EH (cell line): ENCODE measurements at places on chromosomes 5 and 9.

DNA sequence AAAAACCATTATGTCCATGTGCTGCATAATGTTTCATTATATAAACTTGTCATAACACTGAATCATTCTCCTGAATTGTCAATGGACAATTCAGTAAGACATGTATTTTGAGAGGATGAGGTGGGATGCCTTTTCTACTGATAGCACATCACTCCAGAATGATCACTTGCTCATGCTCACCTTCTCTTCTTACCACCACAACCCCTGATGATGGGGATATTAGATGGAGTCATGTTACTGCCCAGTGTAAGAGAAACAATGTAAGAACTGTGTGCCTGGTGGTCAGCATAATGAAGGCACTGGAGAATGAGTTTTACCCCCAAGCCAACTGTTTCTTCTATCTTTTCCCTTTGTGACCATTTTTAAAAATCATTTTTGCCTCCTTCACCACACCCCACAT lies 198.8 kb downstream of the ADAMTSL1 start:
- no peak for DNase-seq

DNA sequence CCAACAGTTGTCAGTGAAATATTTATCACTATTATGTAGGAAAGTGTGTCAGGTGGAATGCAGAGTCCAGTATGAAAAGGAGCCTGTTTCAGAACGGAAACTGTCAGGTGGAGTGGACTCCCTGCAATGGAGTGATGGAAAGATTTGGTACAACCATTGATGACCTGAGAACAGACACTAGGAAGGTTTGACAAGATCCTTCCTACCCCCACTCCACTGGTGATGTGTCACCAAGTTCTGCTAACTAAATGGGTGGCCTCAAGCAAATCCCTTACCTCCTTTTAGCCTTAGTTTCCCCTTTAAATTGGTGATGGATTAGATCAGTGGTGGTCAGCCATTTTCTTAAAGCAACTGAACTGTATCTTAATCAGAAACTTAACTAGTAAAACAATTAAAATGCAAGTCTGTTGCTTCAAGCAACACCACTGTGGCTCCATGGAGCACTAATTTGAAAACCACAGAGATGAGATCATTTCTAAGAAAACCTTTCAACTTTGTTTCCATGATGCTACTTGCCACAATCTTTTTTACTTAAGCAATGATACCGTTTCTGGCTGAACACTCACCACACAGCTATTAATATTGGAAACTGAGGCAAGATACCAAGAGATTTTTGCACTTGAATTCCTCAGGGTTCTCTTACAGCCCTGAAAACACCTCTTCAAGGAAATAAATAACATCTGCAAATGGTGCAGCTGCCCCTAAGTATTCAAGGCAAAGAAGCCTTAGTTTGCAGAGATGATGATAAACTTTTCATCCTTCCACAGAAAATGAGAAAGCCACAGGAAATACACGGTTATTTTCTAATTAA lies 140.6 kb downstream of the ERCC6L2 start:
- peak; percentile 21 for DNase-seq

DNA sequence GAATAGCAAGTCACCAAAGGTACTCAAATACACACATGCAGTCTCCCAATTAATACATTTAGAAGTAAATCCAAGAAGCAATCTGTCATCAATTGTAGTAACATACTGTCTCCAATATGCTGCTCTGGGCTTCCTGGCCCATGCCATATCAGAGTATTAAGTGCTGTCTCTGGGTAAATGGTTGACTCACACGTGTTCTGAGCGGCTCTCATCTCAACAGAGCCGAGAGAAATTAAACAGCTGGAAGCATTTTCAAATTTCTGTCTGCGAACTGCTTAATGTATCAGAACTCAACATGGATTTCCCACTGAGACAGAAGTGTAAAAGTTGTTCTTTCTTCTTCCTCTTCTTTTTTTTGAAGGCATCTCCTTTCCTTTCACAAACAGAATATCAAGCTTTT lies 247.3 kb upstream of the TAS2R1 start:
- DNase-seq: peak; percentile 38

- DNase-seq: no peak
Measured at GRCh38 chr5:151096001-151096373, 15.2 kb upstream of the TNIP1 start.

GRCh38 chr5:172424111-172424490 lies 30.2 kb downstream of the SH3PXD2B start:
- DNase-seq: no peak

GRCh38 chr9:70773579-70773978 lies 347.8 kb downstream of the TRPM3 start:
- DNase-seq: no peak

DNA sequence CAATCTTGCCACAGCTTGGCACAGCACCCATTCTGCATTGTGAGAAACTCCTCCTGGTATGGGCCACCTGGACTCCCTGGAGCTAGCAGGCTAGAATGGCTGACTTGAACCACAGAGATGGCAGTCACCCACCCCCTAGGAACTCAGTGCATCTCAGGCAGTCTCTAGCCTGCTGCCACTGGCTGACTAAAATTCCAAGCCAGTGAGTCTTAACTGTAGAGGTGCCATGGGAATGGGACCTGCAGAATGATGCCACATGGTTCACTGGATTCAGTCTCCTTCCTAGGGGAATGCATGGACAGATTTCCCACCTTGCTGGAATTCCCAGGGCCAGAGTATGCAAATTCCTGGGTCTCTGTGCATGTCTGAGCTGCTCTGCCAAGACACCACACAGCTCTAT lies 382.9 kb downstream of the MAN2A1 start:
- no peak for DNase-seq

DNA sequence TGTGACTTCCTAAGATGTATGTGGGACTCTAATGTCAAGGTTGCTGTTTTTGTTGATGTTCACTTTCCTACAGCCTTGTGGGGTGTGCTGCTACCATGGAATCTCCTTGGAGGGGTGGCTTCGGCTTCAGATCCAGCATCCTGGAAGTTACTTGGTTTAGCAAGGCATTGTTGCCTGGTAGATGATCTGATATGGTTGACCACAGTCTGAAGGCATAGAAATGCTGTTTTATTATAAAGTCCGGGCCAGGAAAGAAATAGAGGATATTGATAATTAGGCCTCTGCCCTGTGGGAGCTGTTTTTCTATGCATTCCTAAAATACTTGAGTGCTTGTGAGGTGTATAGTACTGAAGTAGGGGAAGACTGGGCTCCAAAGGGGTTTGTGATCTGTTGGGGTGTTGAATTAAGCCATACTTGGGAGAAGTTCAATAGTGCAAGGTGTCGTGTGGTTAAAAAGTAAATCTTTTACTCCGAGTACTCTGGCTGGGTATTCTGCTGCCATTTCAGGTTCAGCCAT lies 27.3 kb upstream of the CREBRF start:
- DNase-seq: peak; percentile 31

GRCh38 chr9:101081641-101082040 lies 53.1 kb downstream of the PLPPR1 start:
- no peak for DNase-seq

DNA sequence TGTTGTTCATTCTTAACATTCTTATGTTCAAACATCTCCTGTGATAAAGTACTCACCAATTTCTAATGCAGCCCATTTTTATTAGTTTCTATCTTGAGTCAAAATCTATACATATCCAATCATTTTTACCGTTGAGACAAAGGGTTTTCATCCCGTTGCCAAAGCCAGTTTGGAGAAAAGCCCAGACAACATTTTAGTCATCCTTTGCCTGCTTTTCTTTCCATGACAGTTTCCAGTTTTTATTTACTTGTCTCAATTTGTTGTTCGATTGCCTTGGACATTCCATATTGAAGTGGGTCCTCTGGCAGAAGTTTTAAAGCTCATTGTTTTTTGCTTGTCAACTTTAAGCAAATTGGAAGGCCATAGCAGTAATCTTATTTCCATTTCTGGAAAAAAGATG lies 123.9 kb downstream of the RAB3C start:
- DNase-seq: no peak

DNA sequence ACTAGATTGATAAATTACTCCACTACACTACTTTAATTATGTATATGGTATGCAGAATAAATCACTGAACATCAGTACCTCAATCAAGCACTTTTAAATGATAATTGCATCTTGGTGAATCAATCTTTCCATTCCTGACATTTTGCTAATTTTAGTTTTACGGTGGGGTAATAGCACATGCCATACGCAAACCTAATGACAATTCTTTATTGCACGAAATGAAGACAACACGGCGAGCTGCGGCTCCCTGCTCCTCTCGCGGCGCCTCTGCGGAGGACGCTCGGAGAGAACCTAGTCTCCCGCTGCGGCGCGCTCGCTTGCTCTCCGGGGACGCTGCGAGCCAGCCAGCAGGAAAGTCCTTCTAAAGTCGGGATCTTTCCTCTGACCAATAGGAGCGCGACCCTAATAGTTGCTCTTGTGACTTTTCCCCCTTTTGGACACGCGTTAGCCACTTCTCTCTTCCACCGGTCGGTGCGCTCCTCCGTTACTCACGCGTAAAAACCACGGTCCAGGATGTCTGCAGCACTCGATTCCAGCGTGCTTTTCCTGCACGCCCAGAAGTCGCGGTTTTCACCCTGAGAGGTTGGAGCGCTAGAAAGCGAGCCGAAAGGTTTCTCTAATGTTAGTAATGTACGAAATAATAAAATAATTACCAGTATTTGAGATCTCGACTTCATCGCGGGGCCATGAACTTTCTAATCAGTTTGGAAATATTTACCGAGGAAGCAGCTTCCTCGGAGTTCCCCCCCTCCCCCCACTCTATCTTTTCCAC lies 1.0 kb upstream of the MEF2C start:
- DNase-seq: peak; percentile 72

GRCh38 chr5:132996307-132996706 lies 30.0 kb downstream of the ZCCHC10 start:
- no peak for DNase-seq

DNA sequence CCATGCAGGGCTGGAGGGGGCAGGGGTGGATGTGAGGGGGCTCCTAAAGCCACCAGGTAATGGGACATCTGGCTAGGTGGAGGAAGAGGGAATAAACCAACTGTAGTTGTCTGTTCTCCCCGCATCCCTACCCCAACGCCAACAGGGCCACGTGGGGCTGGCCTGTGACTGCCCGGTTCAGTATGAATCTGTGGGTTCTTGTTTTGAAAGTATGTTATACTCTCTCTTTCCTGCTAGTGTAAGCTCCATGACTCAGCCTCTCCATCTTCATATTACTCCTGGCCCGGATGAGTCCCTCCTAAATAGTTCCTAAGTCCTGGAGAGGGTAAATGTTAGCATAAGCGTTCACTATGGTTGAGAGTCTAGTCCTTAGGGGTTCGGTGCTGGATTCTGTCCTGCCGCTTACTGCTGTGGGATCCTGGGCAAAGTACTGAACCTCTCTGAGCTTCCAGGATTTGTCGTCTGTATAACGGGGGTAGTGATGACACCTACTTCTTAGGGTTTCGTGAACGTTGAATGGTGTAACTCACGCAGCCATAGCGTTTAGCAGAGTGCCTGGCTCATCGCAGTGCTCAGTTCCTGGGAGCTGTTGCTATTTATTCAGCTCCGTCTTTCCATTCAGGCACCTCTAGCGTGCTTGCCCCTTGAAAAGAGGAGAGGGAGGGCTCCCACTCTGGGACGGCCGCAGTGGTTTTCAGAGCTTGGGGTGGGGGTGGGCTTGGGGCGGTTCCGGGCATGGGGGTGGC lies 28.8 kb downstream of the LHX2 start:
- DNase-seq: peak; percentile 51

DNA sequence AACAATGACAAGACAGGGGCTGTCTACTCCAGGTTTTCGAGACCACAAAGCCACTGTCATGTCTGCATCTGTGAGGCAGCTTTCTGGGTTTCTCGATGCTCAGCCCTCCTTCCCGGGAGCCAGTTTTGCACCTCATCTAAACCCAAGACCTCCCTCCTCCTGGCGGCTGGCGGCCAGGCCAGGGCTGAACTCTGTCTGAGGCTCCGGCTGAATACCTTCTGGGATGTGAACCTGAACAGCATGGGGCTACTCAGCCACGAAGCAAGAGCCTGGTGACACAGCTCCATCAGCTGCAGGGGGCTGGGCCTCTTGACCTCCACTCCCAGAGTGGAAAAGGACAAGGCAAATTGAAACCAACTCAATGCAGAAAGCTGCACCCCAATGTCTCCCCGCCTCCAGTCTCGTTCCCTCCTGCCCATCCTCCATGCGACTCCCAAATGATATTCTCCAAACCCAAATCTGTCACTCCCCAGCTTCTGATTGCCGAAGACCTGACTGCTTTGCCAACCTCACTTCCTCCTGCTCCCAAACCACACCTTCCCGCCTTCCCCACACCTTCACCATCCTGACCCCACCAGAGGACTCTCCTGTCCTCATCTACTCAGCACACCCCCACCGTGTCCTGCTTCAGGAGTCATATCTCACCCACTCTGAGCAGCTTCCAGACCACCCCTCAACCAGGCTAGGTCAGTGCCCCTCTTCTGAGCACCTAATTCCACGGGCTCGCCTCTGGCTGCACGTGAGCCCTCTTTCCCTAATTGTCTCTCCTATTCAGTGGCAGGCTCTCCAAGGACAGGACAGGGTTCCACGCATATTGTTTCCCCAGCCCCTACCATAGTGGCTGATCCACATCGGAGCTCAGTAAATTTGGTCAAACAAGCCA lies 4.5 kb downstream of the ANKS6 start:
- DNase-seq: no peak

- peak; percentile 69 for DNase-seq
Measured at GRCh38 chr5:168365581-168366081, 74.2 kb downstream of the WWC1 start.

DNA sequence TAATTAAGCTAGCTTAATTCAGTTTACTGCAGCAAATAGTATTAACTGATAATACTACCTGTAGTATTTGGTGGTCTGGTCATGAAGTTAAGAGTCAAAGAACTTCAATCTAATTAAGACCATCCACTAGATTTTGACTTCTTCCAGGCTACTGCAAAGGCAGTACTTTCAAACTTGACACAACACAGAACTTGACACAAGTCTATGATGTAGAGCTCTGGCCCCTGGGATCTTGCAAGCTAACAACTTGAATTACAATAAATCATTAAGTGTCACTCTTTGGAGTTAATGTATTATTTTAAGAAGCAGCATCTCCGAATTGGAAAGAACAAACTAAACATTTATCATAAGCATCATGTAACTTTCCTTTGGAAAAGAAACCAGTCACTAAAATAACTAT lies 40.9 kb downstream of the UIMC1 start:
- no peak for DNase-seq

DNA sequence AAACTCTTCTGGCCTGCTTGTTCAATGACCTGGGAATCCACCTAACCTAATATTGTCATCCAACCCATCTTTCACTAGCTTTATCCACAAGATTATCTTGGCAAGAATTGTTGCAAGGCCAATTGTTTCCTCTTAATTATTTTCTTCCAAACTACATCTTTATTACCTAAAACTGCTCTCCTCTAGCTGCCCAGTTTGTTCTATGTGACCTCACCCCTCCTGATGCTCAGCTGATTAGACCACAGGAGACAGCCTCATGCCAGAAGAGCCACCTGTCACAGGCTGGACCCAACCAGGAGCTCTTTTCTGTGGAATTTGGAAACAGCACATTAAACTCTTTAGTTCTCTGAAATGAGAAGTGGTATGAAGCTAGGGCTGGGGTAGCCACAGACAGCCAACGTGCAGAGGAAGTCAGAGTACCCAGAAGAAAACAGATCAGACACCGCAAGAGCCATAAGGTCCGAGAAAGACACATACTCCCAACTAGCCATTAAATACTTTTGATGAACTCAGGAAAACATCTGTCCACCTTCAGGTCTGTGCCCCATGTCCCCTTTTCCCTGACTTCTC lies 12.0 kb downstream of the SAXO1 start:
- no peak for DNase-seq
